Activated T-helper 17 cell treated with anti-CD3 and anti-CD28 coated beads, Interleukin-2, amount 50 U/mL, for 72 hours (primary cell): ENCODE measurements at places on chromosomes 1 and 21.

DNA sequence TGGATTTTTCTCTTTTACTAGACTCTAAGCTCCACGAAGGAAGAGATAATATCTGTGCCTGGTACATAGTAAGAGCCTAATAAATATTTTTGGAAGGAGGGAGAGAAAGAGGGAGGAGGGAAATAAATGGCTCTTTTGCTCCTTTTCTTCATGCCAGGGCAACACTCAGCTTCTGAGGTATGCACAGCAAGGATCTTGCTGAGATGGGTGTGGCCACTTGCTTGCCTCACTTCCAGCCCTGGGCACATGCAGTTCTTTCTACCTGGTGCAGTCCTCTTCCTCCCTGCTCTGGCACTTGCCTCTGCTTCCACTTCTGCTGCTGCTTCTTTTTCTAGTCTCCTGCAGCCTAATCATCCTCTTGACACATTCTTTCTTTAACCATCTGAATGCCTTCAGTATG, 148.1 kb downstream of the FGGY start:
- no peak for ATAC-seq

GRCh38 chr1:26318338-26319064, 743 bp downstream of the CD52 start:
- ATAC-seq: peak; percentile 59

DNA sequence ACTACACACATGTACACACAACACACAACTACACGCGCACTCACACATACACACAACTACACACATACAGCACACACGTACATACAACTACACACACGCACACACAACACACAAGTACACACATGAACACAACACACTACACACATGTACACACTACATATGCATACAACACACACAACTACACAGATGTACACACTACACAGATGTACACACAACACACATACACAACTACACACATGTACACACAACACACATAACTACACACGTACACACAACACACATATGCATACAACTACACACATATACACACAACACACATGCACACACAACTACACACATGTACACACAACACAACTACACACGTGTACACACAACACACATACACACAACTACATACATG, 318.6 kb downstream of the CAMTA1 start:
- ATAC-seq: no peak

GRCh38 chr21:26391166-26391565, 181.9 kb downstream of the CYYR1 start:
- ATAC-seq: no peak

GRCh38 chr1:244383278-244383884, 68.3 kb downstream of the ADSS2 start:
- no peak for ATAC-seq
